Bronchial epithelial cell (primary cell): ENCODE measurements at places on chromosomes 11 and 22. TPM values are rescaled to one million over a fixed set of nuclear protein-coding genes. Genes with fewer than 3 reads are reported as not detected.
A peak's percentile ranks its signal among the peaks of the same experiment; 100 is the strongest.

MMP7 gene
- total RNA-seq, result not detected in 2 replicates

ART1 gene
- total RNA-seq, result not detected in 2 replicates

GRCh38 chr11:3849297-3849874 is 6.1 kb upstream of the STIM1 start:
- DNase-seq, result peak; percentile 35

DNA sequence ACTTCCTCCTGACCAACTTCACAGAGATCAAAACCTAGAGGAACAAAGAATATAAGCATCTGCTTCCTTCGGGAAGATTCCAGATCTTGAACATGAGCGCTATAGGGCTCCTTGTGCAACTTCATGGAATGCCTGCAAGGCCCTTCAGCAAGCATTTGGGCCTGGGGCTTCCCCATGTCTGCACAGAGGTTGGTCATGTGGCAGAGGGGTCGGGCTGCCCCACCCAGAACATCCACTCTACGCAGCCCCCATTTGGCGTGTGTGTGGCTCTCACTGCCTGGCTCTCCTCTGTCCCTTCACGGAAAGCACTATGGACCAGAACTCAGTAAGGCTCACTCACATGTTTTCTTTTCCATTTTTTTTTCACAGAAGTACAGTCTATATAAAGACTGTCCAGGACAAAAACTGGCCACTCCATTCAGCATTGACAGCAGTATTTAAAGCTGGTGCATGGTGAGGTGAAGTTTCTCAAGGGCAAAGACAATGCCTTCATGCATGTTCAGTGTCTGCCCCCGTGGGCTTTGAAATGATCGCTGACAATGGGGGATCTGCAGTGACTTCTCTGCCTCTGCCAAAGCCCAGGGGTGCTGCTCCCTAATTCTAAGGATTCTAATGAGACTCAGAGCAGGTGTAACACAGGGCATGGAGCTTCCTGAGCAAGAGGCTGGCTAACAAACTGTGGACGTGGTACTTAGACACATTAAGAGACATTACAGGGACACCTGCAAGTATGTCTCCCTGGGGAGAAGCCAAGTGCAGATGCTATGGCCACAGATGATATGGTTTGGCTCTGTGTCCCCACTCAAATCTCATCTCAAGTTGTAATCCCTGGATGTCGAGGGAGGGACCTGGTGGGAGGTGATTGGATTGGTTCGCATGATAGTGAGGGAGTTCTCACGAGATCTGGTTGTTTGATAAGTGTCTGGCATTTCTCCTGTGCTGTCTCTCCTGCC is 66.5 kb upstream of the PITPNB start:
- DNase-seq, result no peak
